H1 (cell line): ENCODE measurements at places on chromosomes 2 and 18. TPM values are rescaled to one million over a fixed set of nuclear protein-coding genes. Genes with fewer than 3 reads are reported as not detected.

DNA sequence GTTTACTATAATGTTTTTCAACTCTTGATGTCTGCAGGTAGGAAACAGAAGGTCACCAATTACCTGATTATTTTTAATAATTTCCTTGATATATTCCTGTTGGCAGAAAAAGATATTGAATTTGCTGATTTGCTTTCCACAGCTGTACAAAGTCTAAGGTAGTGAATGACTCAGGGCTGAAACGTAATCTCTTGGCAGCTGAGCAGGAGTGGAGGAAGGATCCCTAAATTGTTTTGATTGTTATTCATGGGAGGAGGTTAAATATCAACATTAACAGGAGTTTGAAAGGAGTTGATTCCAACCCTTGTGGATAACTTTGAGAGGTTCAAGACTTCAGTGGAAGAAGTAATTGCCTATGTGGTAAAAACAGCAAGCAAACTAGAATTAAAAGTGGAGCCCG lies 345.2 kb upstream of the SLC8A1 start:
- no peaks in the 10 kb centered on the region for H3K4me1 ChIP-seq
- H3K27me3 ChIP-seq: no peaks in the 10 kb centered on the region
- H3K36me3 ChIP-seq: no peaks in the 10 kb centered on the region
- H3K4me3 ChIP-seq: no peak overlapping the region
- no peak for DNase-seq

GRCh38 chr18:52236131-52236530 lies 103.9 kb upstream of the DCC start:
- H3K27ac ChIP-seq: no peak overlapping the region
- H3K4me1 ChIP-seq: no peaks in the 10 kb centered on the region
- no peaks in the 10 kb centered on the region for H3K27me3 ChIP-seq
- DNase-seq: no peak
- no peaks in the 10 kb centered on the region for H3K36me3 ChIP-seq

DNA sequence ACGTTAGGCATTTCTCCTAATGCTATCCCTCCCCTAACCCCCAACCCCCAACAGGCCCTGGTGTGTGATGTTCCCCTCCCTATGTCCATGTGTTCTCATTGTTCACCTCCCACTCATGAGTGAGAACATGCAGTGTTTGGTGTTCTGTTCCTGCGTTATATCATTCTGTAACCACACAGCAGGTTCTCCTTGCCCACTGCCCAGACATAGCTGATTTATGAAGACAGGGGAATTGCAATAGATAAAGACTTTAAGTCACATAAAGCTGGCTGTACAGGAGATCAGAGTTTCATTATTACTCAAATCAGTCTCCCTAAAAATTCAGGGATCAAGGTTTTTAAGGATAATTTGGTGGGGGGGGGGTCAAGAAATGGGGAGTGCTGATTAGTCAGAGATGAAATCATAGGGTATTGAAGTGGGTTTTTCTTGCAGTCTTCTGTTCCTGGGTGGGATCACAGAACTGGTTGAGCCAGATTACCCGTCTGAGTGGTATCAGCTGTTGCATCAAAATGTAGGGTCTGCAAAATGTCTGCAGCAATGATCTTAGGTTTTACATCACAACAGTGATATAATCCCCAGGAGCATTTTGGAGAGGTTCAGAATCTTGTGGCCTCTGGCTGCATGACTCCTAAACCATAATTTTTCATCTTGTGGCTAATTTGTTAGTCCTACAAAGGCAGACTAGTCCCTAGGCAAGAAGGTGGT lies 392.1 kb upstream of the KCNJ3 start:
- no peaks in the 10 kb centered on the region for H3K4me1 ChIP-seq
- no peak overlapping the region for H3K4me3 ChIP-seq
- no peak for DNase-seq
- no peaks in the 10 kb centered on the region for H3K36me3 ChIP-seq

- DNase-seq: no peak
- H3K4me3 ChIP-seq: no peak within 1 kb of the TSS
- no peaks in the 10 kb centered on the region for H3K4me1 ChIP-seq
- H3K27me3 ChIP-seq: no peaks in the 10 kb centered on the region
- H3K36me3 ChIP-seq: no peaks in the 10 kb centered on the region
- H3K27ac ChIP-seq: no peak within 1 kb of the TSS
These were observed at the start of gene CDH19 for GRCh38 chr18:66603941-66604627. Gene CDH19, minus strand, starts transcription at chr18:66604090. Its CDS starts 31,886 bp downstream, at chr18:66572204.

- no peaks in the 10 kb centered on the region for H3K4me1 ChIP-seq
- no peak for DNase-seq
- H3K4me3 ChIP-seq: no peak overlapping the region
- H3K27ac ChIP-seq: no peak overlapping the region
- no peaks in the 10 kb centered on the region for H3K27me3 ChIP-seq
- H3K36me3 ChIP-seq: peaks cover 5% of the 10 kb centered on the region; the same call in 1 of the 2 replicates
These were observed 21.9 kb downstream of the PPM1B start for GRCh38 chr2:44190526-44190925.

GRCh38 chr2:85390941-85391669 lies 19.1 kb downstream of the CAPG start:
- H3K27me3 ChIP-seq: no peaks in the 10 kb centered on the region
- no peak overlapping the region for H3K4me3 ChIP-seq
- H3K27ac ChIP-seq: no peak overlapping the region
- DNase-seq: peak; percentile 36

GRCh38 chr2:84238907-84239306 lies 220.2 kb downstream of the SUCLG1 start:
- H3K27me3 ChIP-seq: no peaks in the 10 kb centered on the region
- H3K27ac ChIP-seq: no peak overlapping the region
- H3K4me3 ChIP-seq: no peak overlapping the region

GRCh38 chr2:141062031-141062430 lies 1068.8 kb downstream of the LRP1B start:
- H3K36me3 ChIP-seq: no peaks in the 10 kb centered on the region
- H3K4me1 ChIP-seq: peaks cover 3% of the 10 kb centered on the region
- H3K27me3 ChIP-seq: no peaks in the 10 kb centered on the region
- no peak overlapping the region for H3K4me3 ChIP-seq
- DNase-seq: no peak

DNA sequence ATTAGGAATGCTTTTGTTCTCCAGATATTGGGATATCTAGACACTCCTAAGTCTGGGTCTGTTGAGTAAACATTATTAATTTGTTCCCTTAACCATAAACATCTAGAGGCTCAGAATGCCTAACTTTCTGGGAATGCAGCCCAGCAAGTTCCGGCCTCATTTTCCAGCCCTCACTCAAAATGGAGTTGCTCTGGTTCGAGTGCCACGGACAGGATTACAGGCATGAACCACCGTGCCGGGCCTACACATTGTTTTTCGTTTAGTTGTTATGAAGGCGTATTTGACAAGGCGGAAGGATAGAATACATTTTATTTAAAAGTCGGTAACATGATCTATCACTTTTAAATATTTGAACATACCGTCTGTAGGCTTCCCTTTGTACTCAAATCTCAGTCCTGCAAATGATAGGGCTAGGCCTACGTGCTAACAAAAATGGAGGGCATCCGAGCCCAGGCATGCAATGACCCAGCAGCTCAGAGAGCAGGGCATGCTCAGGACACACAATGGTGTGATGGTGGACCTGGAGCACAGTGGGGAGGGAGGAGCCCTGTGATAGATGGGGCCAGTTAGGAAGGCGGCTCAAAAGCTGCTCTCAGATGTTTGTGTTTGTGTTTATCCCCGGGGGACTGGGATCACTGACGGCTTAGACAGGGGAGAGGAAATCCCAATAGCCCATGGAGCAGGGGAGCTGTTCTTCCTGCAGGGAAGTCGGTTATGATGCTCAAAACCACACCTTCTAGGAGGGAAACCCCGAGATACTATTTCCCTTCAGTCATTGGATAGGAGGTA lies 2.9 kb upstream of the SCYGR1 start:
- H3K4me3 ChIP-seq: no peak overlapping the region
- no peaks in the 10 kb centered on the region for H3K36me3 ChIP-seq
- H3K27me3 ChIP-seq: no peaks in the 10 kb centered on the region
- no peak for DNase-seq

- H3K27ac ChIP-seq: no peak overlapping the region
- peaks cover 3% of the 10 kb centered on the region for H3K4me1 ChIP-seq
These were observed 126.6 kb downstream of the VAPA start for GRCh38 chr18:10040287-10041011.

GRCh38 chr2:229660391-229660790 lies 54.0 kb downstream of the DNER start:
- H3K27ac ChIP-seq: no peak overlapping the region
- H3K36me3 ChIP-seq: no peaks in the 10 kb centered on the region
- DNase-seq: no peak
- H3K4me1 ChIP-seq: no peaks in the 10 kb centered on the region
- H3K4me3 ChIP-seq: no peak overlapping the region
- H3K27me3 ChIP-seq: no peaks in the 10 kb centered on the region

GRCh38 chr2:229492034-229492433 lies 220.9 kb upstream of the PID1 start:
- H3K4me3 ChIP-seq: no peak overlapping the region
- DNase-seq: no peak
- H3K36me3 ChIP-seq: no peaks in the 10 kb centered on the region
- H3K27me3 ChIP-seq: no peaks in the 10 kb centered on the region
- no peak overlapping the region for H3K27ac ChIP-seq

DNA sequence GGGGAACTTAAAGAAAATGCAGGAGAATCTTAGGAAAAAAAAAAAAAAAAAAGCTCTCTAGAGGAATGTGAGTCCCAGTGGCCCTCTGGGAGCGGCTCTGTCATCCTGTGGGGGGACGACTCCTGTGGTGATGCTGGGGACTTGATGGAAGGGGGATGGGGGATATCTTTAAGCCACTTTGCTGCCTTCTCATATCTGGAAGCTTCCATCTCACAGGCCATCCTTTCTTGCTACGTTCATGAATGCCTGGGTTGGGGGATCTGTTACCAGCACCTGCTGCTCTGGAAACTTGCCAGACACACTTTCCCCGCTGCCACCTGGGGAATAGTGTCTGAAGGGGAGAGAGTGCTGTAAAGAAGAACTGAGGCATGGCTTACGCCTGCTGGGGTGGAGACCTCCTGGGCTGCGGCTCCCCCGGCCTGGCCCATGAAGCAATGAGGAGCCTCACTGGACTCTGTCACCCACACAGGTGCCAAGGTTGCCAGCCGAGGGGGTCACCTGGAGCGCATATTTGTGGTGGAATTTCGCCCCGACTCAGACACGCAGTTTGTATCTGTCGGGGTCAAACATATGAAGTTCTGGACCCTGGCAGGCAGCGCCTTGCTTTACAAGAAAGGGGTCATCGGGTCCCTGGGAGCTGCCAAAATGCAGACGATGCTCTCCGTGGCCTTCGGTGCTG lies 92.8 kb downstream of the RTN4 start:
- no peak overlapping the region for H3K4me3 ChIP-seq
- no peak for DNase-seq
- H3K4me1 ChIP-seq: peaks cover 2% of the 10 kb centered on the region
- no peaks in the 10 kb centered on the region for H3K27me3 ChIP-seq
- no peak overlapping the region for H3K27ac ChIP-seq

CELF4 gene
- total RNA-seq: 3.3 and 3.4 TPM in 2 replicates

WNT10A gene
- total RNA-seq: not detected in 2 replicates

ADCYAP1 gene
- not detected in 2 replicates for total RNA-seq

UPP2 gene
- total RNA-seq: not detected in 2 replicates

COPS7B gene
- 62.2 and 67.2 TPM in 2 replicates for total RNA-seq

HOXD12 gene
- total RNA-seq: not detected in 2 replicates

AKAIN1 gene
- total RNA-seq: not detected in 2 replicates

ATP6V1B1 gene
- not detected in 2 replicates for total RNA-seq

DIPK1C gene
- not detected in 2 replicates for total RNA-seq
